ENCODE measurements at places on chromosomes 4 and X.
A peak's percentile ranks its signal among the peaks of the same experiment; 100 is the strongest.

DNA sequence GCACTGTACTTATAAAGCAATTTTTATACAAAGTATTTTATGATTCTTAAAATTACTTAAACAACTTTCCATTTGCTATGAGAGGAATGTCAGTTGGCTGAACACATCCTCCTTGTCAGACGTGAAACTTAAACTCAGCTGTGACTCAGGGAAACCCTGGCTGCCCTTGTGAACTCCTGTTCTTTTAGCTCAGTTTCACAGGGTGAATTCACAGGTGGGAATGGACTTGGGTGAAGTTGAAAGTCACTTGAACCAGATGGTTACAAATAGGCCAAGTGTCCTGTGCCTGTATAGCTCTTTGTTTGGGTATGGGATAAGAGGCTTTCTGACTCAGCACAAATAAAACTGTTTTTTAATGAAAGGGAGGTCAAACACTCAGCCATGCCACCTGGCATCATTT is 67.4 kb upstream of the FAM47B start:
- no peak for DNase-seq

DNA sequence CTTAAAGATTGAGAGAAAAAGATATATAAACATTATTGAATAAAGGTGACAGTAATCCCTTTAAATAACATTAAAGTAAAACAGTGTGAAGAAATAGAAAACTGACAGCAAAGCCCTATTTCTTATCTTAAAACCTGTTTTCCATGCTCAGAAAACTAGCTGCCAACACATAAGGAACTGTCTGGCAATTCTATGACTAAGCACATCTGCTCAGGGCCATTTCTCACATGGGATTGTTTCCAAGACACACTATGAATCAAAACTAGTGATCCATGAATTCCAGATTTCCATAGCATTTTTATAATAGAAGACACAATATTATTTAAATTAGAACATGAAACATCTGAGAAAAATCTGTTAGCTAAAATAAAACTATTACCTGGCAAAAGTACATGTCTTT is 113.4 kb downstream of the SCLT1 start:
- DNase-seq, result peak; percentile 50

DNA sequence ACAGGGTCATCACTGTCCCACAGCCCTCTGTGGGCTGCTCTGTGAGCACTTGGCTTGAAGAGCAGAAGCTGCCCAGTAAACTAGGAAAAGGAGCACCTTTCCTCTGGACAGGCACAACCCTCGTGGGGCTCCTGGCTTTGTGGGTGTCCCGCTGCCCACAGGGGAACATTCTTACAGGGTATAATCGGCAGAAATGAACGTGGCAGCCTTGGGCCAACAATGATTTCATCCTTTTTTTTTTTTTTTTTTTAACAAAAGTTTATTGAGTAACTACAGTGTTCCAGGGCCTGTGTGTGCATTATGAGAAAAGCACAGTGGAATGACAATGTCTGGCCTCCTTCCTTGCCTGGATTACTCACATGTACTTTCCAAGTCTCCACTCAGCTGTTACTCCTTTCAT is 197.2 kb downstream of the PDGFC start:
- DNase-seq, result no peak

- no peak for DNase-seq
Observed at GRCh38 chr4:109436504-109436903, 2.9 kb downstream of the SEC24B start.

DNA sequence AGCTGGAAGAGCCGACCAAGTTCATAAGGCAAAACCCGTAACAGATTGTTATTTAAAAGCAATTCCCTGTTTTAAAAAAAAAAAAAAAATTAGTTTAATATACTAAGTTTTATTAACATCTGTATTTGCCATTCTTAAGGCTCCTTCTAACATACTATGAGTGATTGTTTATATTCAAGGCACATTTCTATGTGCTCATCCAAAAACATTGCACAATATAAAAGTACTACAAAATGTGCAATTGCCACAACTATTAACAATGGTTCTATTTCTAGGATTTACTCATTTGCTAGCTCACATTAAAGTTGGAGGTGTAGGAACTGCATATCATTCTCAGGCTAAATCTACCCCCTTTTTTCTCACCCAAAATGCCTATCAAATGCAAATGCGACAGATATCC is 46.1 kb downstream of the CNOT6L start:
- DNase-seq, result no peak

DNA sequence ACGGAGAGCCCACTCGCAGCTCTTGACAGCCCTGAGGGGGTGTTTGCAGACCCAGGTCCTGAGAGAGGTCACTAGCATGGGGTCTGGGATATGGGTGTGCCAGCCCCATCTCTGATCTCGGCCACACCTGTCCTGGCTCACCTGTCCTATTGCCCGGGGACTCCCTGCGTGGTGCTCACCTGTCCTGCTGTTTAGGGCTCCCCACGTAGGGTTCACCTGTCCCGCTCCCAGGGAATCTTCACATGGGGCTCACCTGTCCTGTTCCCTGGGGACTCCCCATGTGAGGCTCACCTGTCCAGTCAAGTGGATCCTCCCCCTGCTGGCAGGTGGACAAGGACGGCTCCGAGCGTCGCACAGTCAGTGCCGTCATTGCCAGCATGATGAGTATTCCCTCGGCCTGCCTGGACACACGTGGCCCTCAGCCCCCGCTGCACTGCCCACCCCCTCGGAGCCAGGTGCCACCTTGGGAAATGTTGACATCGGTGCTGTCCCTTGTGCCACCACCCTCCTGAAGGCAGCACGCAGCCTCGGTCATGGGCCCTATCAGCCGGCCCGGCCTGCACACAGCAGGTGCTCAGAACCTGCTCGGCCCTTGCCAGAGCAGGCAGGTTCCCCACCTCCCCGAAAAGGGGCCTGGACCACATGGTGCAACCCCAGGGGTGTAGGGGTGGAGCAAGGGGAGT is 6.3 kb downstream of the SLC49A3 start:
- DNase-seq, result no peak

DNA sequence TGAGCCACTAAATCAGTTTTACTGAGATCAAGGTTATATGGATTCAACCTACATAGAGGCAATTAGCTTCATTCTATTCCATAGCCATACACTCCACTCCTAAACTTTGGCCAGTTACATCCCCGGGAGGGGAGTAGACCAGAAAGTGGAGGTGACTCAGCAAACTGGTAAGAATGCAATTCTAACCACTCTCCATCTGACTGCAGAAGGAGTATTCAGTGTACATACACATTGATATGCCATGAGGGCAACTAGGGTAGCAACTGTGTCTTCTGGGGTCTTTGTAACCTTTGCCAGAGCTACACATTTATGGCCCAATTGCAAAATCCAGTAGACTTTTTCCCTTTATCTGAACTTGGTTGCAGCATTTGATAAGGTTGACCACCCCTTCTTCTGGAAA is 7.6 kb downstream of the SLC25A43 start:
- no peak for DNase-seq

- DNase-seq, result peak; percentile 77
Observed at GRCh38 chrX:154748712-154749339, 2.1 kb downstream of the GAB3 start.

- DNase-seq, result peak; percentile 56
Observed at GRCh38 chr4:185305979-185306442, 89.7 kb downstream of the LRP2BP start.

- DNase-seq, result no peak
Observed at GRCh38 chr4:85210353-85210752, 243.9 kb upstream of the WDFY3 start.

GRCh38 chrX:46218373-46218772 is 326.8 kb downstream of the ZNF674 start:
- DNase-seq, result no peak

DNA sequence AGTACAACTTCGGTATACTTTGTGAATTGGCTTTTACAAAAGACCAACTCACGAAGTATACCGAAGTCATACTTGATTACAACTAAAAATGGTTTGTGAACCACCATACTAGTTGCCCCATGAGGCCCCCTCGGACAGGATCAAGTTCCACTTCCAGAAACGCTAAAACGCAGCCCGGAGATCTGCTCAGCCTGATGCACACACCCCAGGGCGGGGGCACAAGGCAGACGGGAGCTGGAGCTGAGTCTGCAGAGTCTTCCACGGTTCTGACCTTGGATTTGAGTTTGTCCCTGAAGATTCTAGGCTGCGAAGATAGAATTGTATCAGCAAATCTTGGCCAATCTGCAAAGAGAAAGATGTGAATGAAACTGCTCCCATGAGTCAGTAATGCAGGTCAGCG is 118.1 kb downstream of the SORCS2 start:
- no peak for DNase-seq

- no peak for DNase-seq
Observed at GRCh38 chr4:3249711-3250437, 915 bp downstream of the MSANTD1 start.

DNA sequence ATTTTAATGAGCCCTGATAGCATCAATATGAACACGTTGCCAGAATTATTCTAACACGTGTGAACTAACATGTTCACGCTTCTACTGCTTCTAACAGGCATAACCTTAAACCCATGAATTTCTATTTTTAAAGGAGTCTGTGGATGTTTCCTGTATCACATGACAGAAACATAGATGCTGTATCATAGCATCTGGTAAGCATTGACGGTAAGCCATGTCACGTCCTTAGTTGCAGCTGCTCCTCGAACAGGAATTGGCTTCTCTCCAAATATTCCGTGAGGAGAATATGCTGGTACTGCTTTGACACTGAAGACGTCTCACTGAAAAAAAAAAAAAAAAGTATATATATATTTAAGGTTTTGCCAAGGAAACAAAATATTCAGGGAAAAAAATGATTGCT is 105.1 kb upstream of the MXRA5 start:
- DNase-seq, result no peak

DNA sequence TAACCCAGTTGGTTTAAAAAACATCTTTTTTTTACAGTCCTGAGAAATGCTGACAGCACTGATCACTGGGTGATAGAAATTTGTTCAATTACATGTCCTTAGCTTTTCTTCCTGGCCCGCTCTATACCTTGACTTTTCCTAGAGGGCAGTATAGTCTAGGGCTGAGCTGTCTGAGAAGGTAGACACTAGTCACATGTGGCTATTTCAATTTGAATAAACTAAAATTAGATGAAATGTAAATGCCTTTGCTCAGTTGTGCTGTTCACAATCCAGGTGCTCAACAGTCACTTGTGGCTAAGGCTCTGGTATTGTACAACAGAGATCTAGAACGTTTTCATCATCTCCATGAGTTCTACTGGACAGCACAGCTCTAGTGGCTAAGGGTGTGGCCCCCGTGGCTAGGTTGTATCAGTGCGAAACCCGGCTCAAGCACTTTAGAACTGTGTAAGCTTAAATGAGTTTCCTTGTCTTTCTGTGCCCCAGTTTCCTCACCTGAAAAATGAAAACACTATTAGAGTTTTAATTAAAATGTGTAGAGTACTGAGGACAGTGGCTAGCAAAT is 111.6 kb upstream of the WDR17 start:
- DNase-seq, result no peak

- DNase-seq, result peak; percentile 57
Observed at GRCh38 chr4:139619644-139620043, 46.0 kb upstream of the MGST2 start.

DNA sequence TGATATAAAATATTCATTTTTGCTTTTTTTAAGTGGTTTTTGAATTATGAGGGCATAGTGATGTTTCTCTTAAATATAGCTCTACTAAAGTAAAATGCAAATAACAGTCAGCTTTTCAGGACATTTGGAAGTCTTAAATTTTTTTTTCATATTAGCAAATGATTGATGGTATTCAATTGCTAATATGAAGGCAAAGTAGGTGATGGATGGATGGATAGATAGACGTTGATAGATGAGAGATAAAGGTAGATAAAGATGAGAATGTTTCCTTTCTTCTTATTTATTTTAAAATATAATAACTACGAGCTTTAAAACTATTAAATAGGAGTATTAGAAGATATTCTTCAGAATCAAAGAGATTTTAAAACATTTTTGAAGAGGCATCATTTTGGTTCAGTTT is 83.7 kb downstream of the FBXO8 start:
- no peak for DNase-seq

DNA sequence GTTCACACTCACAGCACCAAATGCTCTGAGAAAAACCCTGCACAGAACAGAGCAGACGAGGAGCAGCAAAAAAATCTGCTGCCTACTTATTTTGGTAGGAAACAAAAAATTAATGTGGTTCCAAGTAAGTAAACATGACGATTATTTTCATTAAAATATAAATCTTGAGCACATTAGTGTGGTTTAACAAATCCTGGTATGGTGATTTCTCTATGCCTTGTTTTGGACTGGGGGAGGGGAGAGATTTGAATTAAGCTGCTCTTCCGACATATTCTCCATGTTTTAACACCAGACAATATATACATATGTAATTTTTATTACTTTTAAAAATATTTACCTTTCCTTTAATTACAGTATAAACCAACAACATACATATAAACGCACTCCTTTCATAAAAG is 1.8 kb downstream of the CAMK2D start:
- peak; percentile 26 for DNase-seq

All from dermis blood vessel endothelial cell (primary cell).